ENCODE measurements at places on chromosomes 5 and 9.

DNA sequence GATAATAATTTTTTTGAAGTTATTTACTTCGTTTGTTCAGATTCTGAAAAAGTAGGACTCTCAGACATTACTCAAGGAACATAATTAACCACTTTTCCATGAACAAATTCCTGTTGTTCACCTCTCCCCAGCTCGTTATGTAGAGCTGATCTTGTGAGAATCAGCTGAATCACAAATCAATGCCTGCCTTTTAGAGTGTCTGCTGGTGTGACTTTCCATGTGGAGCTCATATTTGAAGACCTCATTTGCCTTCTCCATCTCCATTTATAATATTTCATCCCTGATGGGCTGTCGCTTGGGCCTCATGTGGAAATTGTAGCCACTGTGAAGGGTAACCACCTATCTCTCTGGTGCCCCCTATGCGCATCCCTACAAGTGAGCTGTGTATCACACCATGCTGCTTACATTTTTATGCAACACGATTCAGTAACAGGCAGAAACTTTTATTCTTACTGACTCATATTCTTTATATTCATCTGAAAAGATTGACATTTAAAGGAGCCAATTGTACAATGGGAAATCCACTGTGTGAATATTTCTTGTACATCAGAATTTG, 111.3 kb downstream of the STK32A start:
- DNase-seq, result peak; percentile 23

DNA sequence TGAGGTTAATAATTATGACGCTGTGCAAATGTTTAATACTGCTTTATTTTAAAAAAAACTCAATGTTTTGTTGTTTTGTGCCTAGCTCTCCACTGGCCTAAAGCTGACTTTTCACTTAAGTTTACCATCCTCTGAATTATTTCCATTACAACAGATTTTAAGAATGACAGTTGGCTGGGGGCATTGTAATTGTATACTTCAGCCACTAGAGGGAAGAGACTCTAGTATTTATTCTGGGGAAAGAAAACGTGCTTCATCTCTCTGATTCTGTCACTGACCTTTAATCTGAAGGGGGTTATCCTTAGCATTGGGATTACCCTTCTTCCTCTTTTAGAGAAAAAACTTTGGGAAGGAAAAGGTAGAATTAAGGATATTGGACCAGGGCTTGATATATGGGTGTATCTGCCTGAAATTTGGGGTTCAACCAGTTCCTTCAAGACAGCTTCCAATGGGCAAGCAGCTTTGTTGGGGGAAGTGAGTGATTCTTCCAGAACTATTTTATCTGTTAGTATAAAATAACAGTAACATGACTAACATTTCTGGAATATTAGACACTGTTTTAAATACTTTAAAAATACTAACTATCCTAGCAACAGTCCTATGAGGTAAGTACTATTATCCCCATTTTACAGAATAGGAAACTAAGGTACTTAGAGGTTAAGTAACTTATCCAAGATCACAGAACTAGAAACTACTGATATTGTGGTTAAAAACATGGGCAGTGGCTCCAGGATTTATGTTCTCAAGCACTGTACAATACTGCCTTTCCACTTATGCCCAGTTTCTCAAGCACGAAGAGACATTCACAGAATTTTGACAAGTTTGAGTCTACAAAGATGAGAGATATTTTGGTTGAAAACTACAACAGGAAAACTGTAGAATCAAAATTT, 208.4 kb downstream of the CD180 start:
- DNase-seq, result peak; percentile 48

DNA sequence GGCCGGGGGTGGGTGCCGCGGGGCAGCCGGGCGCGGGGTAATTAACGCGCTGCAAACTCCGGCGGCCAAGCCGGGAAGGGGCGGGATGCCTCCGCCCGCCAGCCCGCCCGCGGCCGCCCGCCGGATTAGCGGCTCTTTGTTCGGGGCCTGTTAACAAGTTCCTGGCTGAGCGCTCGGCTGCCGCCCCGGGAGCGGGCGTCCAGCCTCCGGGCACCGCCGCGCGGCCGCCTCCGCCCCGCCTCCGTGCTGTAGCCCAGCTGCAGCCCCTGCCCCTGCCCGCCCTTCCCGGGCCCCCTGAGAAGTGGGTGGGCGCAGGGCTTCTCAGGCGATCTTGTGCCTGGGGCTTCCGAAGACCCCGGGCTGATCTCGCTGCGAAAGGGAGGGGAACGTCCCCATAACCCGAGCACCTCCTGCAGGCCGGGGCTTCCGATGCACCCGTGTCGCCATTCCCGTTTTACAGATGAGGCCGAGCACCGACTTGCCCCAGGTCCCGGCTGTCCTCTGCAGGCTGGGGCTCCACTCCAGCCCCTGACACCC, 7.5 kb downstream of the UNC5A start:
- DNase-seq, result no peak

DNA sequence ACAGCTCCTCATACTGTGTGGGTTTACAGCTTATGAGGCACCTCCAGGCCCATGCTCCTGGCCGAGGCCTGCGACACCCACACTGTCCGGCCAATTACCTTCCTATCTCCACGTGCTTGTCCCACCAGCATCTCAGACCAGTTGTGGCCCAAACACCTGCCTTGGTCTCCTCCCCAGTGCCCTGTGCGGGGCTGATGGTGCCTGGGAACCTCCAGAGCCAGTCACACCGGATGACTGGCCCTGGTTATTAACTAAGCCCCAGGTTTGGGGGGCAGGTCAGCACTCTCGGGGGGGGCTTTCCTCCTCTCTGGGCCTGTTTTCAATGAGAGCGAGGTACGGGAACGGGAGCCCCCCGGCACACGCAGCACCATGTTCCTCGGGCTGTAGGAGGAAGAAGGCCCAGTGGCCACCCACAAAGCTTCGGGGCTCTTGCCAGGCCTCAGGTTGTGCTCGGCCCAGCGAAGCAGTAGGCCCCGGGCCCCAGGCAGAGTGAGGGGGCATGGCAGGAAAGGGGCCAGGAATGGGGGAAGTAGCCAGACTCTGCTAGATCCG, 76.0 kb upstream of the PHYKPL start:
- no peak for DNase-seq

- DNase-seq, result no peak
These were observed 80.8 kb upstream of the GNAQ start for GRCh38 chr9:78112406-78112805.

DNA sequence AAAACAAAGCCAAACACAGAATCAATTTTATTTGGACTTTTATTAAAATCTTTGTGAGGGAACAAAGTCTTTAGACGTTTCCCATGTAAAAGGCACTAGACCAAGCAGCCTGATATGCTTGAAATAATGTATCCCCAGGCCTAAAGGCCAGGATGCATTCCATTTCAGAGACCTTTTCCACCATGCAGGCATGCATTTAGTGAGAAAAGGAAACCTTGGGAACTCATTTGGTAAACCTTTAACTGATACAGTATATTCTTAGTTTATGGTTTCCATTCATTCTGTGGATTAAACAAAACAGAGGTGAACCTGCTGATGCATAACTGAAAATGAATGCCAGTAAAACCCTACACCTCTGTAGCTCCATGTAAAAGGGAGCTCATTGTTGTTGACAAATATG, 600.0 kb downstream of the NR2F1-AS1 start:
- DNase-seq, result no peak

GRCh38 chr5:5588386-5588785, 165.9 kb downstream of the ICE1 start:
- DNase-seq, result no peak

DNA sequence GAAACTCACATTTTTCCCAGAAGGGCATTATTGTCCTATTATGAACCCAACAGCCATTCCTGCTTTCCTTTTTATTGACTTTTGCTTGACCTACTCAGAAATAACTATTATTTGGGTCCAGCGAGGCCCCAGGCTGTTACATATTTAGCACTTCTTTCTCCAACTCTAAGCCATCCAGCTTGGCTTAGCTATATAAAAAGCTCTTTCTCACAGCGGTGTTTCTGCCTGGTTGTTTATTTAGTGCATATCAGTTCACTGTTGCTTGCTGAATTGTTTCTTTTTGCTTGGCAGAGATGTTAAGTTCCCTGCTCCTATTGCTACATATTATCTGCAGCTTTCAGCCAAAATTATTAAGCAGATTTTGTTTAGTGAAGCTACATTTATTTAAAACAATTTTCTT, 1156.8 kb upstream of the SEMA6A start:
- DNase-seq, result no peak

DNA sequence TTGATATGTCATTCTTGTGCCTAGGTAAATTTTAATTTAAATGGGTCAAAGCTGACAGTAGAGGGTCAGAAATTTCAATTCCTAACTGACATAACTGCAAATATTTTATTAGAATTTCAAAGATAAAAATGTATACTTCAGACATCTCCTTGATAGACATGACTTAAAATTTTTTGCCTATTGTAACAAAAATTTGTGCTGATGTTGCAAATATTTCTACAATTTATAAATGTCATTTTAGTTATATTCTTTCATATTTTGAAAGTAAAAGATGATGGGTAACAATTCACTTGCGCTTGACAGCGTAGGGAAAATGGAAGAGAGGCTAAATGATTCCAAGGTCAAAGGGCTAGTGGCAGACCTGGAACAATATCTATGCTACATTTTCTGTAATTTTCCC, 220.3 kb upstream of the ST8SIA4 start:
- DNase-seq, result no peak

- DNase-seq, result peak; percentile 78
These were observed 1.8 kb downstream of the PDLIM4 start for GRCh38 chr5:132259069-132259851.
